Cardiac muscle cell (in vitro differentiated cells and primary cell): ENCODE measurements at places on chromosomes 3 and 15.

DNA sequence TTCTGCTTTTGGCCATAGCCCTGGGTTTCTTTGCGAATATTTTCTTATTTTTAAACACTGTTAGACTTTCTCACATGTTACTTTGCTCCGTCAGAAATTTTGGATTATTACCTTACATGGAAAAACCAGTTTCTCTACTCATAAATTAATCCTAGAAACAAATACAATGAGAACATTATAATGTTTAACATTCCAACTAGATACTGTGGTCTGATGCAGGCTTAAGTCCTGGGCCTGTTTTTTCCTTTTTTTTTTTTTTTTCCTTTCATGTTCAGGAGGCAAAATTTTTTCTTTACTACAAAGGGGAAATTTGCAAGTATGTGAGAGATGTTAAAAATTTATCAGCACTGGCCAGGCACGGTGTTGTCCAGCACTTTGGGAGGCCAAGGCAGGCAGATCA is 28.9 kb downstream of the POPDC2 start:
- no peak overlapping the region for H3K4me3 ChIP-seq
- DNase-seq: no peak
- no peaks in the 10 kb centered on the region for H3K36me3 ChIP-seq
- H3K4me1 ChIP-seq: peaks cover 7% of the 10 kb centered on the region

DNA sequence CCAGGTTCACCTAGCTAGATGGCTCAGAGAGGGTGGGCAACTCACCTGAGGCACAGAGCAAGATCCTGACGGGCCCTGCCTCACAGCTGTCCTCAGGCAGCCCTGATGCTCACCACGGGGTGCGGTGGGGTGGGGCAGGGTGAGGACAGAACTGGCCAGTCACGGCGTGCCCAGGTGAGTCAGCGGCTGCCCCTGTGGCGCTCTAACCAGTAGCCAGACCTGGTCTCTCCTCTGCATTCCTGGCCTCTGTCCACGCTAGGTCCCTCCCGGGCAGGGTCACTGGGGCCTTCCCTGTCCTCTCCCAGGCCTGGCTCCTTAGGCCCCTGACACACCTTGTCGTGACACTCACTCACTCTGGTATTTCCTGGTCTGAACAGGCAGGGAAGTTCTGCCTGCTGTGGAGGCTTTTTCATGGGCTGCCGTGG is 901 bp downstream of the ALS2CL start:
- H3K27ac ChIP-seq: no peak overlapping the region
- peaks cover 18% of the 10 kb centered on the region for H3K4me1 ChIP-seq
- peak overlapping the region; percentile 36 for H3K4me3 ChIP-seq
- peaks cover 3% of the 10 kb centered on the region for H3K27me3 ChIP-seq

DNA sequence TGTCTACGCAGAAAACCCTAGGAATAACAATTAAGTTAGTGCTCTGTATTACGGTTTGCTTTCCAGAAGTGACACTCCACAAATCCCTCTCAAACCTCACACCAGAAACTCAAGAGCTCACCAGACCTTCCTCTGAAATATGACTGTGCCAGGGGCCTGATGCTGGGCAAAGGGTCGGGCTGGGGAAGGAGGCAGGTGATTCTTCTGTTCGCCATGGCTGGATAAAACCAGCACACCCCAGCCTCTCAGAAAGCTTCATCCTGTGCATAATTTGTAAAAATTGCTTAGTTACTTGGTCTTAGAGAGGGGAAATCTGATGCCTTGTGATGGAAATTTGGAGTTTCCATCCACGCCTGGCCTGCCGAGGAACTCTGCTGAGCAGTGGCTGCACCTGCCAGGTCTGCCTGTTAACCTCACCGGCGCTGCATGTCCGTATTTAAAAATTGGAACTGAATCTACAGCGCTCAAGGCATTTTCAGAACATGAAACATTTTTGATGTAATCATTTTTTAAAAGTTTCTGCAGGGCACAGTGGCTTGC is 22.7 kb upstream of the ATP1B3 start:
- H3K27me3 ChIP-seq: no peaks in the 10 kb centered on the region
- H3K4me3 ChIP-seq: no peak overlapping the region
- no peaks in the 10 kb centered on the region for H3K36me3 ChIP-seq
- DNase-seq: no peak
- peaks cover 5% of the 10 kb centered on the region for H3K4me1 ChIP-seq

GRCh38 chr3:99965077-99965476 is 147.4 kb downstream of the CMSS1 start:
- no peak overlapping the region for H3K27ac ChIP-seq
- no peaks in the 10 kb centered on the region for H3K36me3 ChIP-seq
- no peak overlapping the region for H3K4me3 ChIP-seq
- peaks cover 25% of the 10 kb centered on the region for H3K27me3 ChIP-seq
- H3K4me1 ChIP-seq: no peaks in the 10 kb centered on the region
- peak; percentile 66 for DNase-seq

DNA sequence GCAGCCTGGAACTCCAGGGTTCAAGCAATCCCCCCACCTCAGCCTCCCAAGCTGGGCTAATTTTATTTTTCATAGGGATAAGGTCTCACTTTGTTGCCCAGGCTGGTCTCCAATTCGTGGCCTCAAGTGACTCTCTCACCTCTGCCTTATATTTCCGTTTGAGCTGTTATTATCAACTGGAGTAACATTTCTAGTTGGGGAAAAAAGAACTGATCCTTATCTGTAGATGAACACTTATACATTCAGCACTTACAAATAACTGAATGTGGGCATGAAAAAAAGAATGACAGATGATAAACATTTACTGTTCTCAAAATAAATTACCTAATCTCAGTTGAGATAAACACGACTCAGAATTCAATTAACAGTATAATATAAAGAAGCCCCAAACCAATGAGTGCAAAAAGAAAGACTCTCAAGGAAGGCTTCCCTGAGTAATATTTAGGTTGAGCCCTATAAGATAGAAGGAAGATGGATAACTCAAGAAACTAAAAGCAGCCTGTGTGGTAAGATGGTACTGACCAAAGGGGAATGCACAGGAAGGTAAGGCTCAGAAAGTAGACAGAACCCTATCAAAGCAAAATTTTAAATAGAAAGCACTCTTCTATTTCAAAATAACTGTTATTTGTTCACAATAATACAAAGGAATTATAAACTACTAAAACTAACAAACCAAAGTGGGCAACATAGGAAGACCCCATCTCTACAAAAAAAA is 11.8 kb downstream of the UBE3A start:
- H3K36me3 ChIP-seq: no peaks in the 10 kb centered on the region
- no peak overlapping the region for H3K4me3 ChIP-seq
- DNase-seq: no peak
- no peak overlapping the region for H3K27ac ChIP-seq

- no peak overlapping the region for H3K27ac ChIP-seq
- H3K36me3 ChIP-seq: no peaks in the 10 kb centered on the region
- no peaks in the 10 kb centered on the region for H3K27me3 ChIP-seq
- peaks cover 4% of the 10 kb centered on the region for H3K4me1 ChIP-seq
Measured at GRCh38 chr15:47887241-47887800, 170.0 kb downstream of the SEMA6D start.
